ENCODE measurements at places on chromosomes 7 and 10.

DNA sequence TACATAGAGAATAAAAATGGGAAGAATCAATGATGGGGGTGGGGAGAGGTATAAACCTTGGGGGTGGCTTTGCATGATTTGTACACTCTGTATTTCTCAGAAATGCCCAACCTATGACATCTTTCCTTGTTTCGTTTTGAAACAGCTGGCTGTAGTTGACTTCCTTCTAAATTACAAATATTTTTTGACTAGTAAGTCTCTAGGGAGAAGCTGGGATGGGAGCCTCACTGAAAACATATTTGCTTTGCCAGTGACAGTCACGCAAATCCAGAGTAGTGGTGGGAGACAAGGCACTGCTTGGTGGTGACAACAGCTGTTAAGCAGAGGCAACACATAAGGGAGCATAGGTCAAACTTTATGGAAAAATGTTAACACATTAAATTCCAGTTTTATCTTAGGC, 440.5 kb downstream of the SEMA3D start:
- DNase-seq, result no peak

DNA sequence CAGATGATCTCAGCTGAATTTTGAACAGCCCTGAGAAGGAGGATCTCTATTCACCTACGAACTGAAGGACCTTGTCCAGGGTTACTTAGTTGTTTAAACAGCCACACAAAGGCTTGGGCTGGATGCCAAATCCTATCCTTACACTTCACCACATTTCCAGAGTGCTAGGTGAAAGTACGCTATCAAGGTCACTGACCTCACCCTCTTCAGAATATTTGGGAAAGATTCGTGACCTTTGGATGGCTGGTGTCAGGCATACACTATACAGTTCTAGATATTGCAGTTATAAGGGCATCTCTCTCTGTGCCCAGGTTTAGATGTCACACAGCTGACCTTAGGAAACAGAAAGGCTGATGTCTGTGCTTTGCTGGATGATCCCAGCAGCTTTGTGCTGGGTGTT, 61.2 kb upstream of the ABLIM1 start:
- no peak for DNase-seq

DNA sequence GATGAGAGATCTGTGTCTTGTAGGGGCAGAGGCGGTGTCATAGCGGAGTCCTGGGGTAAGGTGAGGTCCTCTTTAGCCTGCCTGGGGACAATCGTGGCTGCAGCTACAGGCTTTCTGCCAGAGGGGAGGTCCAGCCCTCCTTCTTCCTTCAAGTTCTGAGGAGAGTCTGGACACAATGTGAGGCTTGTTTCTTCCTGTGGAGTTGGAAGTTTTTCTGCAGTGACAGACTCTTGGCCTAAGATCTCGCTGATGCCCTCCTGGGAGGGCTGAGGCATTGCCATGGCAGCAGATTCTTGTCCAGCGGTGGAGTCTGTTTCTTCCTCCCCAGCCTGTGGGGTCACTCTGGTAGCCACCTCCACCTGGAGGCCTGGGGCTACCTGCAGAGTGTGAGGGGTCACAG, 4.4 kb downstream of the NACAD start:
- DNase-seq, result no peak

GRCh38 chr7:112505495-112505894, 24.7 kb downstream of the LSMEM1 start:
- DNase-seq, result no peak

- no peak for DNase-seq
These were observed 10.4 kb downstream of the ATG9B start for GRCh38 chr7:151013733-151014497.

DNA sequence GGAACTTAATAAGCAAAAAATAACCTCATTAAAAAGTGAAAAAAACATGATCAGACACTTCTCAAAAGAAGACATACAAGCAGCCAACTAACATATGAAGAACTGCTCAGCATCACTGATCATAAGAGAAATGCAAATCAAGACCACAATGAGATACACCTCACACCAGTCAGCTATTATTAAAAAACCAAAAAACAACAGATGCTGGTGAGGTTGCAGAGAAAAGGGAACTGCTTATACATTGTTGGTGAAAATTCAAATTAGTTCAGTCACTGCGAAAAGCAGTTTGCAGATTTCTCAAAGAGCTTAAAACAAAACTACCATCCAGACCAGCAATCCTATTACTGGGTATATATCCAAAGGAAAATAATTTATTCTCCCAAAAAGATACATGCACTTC, 513.3 kb downstream of the MDFIC start:
- no peak for DNase-seq

DNA sequence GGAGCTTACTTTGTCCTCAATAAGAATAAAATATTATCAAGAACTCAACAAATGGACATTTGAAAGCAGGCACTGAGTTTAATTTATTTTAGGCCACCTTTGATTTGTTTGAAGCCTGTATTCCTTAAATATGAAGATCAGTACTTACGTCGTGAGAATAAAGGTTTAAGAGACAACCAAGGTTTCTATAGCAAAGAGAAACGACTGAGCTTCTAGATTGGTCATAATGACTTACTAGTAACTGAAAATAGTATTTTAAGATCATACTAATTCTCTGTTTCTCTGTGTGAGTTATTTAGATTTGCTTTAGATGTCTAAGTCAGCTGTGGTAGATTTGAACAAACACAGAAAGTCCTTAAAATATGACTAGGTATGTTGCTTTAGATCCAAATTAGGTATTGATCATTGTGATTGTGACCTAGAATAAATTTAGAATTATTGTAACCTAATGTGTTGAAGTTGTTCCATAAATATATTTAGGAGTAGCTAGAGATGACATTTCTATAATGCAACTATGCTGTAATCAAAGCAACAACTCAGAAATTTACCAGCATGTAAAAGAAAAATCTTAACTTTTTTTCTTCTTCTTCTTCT, 2.4 kb upstream of the GLCCI1 start:
- no peak for DNase-seq

DNA sequence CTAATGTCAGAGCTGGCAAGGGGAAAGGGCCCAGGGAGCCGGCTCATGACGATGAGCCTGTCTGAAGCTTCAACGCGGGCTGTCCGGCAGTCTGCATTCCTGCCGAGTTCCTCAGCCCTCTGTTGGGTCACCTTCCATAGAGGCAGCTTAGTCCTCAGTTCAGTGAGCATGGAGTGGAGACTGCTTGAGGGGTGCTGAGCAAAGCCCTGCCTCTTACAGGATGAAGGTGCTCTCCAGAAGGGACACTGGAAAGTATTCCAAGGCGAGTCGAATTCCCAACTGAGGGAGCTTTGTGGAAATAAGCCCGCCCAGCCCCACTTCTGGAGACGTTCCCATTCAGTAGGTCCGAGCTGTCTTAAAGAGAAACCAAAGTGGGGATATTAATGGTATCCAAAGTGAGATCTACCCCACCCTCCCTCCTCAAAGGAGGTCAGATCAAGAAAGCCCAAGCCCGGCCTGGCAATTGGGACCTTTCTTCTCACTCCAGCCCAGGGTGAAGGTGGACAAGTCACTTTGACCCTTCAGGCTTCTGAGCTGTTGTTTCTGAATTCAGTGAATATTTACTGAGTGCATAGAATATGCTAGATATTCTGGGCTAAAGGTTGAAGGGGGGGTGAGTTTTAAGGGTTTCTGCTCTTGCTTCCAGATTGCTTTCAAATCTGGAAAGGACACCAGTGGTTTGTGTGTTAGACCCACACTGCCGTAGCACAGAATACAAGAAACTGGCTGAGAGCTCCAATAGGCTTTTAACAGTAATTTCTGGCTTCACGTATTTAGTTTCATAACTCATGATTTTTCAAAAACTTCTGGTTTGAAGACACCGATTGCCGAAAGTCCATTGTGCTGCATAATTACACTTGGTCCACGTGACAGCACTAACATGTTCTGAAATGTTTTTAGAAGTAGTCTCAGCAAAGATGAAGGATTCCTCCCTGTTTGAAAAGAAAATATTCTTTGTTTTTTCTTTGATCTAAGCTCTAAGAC, 3.5 kb downstream of the EGFR start:
- no peak for DNase-seq

DNA sequence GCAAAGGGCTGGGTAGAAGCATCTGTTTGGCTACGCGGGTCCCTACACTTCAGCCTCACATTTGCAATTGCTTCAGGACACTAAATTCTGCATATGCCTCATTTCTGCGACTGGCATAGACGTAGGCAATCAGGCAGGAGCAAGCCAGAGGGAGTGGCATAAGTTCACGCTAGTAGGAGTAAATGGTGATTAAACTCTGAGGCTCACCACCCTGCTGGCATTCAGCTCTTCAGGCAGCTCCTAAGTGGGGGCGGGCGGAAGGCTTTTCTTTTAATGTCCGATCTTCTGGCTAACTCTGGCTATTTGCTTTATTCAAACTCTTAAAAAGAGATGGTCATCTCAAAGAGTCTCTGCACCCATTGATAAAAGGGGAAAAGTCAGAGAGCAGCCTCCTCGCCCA, 45.3 kb downstream of the RGS10 start:
- DNase-seq, result no peak

DNA sequence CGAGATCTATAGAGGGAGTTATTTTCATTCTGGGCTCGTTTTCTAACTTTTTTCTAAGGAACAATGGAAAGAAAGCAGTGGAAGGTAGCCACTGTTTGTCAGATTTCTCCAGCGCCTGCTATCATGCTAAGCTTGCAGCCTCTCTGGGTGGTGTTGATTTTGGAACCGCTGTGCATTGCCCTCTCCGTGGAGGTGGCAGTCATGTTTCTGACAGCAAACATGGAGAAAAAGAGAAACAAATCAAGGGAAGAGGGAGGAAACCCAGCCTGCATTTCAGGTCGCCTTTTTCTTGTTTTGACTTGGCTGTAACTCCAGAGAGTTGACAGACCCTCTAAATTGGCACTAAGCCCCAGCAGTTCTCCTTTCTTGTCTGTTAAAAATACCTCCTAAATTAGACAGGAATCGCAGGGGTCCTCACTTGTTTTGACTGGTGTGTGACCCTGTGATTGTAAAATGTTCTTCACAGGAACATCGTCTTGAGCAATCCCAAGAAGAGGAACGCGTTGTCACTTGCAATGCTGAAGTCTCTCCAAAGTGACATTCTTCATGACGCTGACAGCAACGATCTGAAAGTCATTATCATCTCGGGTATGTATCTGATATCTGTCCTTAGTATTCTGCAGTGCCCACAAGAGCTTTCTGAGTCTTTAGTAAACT, 4.8 kb downstream of the ECHDC3 start:
- no peak for DNase-seq

- peak; percentile 20 for DNase-seq
These were observed 330.0 kb downstream of the BBS9 start for GRCh38 chr7:33459340-33459751.

DNA sequence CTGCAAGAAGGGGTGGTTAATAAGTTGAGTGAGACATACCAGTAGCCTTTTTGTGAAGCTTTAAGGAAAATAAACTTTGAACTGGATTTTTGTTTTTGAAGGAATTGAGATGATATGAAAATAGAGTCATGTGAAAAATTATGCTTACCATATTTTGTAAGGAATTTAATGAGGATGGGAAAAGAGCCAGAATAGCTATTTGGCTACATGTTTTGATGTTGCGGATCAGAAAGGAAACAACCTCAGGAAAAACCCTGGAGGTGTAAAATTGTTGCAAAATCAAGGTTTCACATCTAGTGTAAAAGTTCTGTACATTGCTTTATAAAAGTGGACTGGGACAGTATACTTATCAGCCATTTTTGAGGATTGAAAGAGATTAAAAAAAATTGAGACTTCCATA, 15.0 kb downstream of the TBC1D12 start:
- no peak for DNase-seq

DNA sequence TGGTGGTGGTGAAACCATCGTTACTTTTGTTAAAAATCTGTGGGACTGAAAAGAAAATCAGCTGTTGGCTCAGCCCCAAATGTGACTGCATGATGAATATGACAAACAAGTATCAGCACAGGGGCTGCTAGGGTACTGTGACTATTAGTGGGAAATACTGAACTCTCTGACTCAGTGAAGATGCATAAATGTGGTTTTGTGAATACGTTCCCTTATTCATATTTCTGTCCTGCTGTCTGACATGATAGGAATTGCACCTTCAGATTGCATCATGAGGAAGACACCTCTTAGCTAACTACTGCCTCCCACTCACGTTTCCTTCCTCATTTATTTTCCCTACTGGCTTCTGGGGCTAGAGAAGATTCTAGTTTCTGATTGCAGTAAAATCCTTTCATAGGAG, 1.4 kb downstream of the CLEC5A start:
- no peak for DNase-seq

GRCh38 chr10:97096261-97097083, 89.3 kb downstream of the SLIT1 start:
- DNase-seq, result no peak

DNA sequence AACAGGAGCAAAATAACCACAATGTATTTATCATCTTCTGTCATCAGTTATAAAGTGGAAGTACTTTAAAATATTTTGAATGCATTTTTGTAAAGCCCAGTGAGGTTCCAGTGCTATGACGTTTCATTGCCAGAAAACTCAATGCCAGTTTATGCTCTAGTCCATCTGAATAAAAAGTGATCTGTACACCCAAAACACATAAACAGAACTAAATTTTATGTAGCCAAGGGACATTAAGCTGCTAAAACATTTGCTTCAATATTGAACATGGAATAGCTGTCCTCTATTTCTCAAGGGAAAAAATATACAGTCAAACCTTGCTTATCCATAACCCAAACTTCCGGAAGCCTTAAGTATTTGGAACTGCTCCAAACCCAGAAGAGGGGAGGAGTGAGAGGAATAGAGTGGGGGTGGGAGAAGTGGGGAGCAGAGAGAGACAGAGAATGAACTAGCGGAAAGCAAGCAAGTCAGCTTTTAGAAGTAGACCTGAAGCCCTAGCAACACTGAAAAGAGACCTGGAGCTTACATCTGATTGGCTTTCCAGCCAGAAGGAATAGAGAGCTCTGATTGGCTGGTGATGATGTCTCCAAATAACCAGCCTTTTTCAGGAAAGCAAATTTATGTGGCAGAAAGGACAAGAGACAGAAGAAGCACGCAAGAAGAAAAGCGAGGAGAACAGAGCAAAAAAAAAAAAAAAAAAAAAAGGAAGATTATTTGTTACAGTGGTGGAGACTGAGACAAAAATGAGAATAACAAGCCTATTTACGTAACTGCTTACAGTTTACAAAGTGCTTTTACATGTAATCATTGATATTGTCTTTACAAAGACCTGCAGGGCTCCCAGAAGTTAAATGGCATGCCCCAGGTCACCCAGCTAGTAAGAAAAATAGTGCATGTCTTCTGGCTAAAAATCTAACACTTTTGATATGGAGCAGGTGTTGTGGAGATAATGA, 196.0 kb downstream of the RNLS start:
- no peak for DNase-seq
